CD4-positive, alpha-beta memory T cell (primary cell): ENCODE measurements at places on chromosomes 13 and 19. TPM values are rescaled to one million over a fixed set of nuclear protein-coding genes. Genes with fewer than 3 reads are reported as not detected.

Gene CHMP2A
- 88.4 TPM for total RNA-seq

Gene KIR2DL1
- not detected for total RNA-seq

Gene JAK3
- 135 TPM for total RNA-seq

DNA sequence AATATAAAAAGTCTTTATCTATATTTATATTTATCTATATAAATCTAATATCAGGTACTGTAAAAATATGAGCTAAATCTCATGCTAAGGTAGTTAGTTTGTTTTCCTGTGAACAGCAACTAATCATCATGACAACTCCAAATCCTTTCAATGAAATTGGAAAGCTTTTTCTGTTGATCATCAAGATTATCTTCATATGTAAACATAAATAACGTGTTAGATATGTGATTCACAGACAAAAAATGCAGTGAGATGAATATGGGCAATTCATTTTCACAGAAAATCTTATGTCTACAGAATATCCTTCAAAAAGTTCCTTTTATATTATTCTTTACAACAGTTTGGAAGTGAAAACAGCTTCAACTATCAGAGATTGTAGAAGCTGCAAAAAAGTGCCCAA is 41.7 kb upstream of the EEF1AKMT1 start:
- no peak for DNase-seq

DNA sequence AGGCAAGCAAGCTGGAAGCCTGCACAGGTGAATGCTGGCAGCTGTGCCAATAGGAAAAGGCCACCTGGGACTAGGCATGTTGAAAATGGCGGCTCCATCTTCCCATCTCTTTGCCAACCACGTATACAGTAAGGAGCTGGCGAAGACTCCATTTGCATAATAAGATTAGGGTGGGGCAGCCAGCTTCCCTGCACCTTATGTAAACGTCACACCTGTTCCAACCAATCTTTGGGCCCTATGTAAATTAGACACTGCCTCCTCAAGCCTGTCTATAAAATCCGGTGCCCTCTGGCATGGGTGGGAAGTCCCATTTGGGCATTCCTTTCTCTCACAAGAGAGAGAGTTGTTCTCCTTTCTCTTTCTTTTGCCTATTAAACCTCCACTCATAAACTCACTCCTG is 16.8 kb downstream of the ADGRE2 start:
- DNase-seq: no peak
